Retina (tissue), 1 donor: ENCODE measurements at places on chromosomes 11 and 22.

- no peak for DNase-seq
Observed at GRCh38 chr22:46736705-46737104, 1.3 kb downstream of the CERK start.

- no peak for DNase-seq
Observed at GRCh38 chr22:28942333-28942732, 59.0 kb downstream of the ZNRF3 start.

- DNase-seq = no peak
Observed at GRCh38 chr11:24521601-24522000, 24.7 kb downstream of the LUZP2 start.

DNA sequence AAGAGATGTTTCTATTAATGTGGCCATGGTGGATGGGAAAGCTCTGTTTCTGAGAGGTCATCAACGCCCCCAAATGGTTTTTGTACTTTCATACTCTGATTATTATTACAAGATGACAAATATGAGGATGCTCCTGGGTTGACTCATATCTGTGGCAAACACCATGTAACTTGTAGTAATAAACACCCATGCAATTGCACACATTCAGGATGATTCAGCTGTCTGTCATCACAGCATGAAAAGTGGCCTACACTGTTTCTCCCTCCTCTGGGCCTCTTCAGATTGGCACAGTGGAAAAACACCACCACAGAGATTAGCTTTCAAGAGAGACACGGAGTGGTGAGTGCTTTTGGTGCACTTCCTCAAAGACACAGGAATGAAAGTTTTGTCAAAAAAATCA, 85.4 kb downstream of the MTNR1B start:
- DNase-seq = no peak

GRCh38 chr22:35174401-35175038, 82.8 kb upstream of the HMGXB4 start:
- DNase-seq = no peak

DNA sequence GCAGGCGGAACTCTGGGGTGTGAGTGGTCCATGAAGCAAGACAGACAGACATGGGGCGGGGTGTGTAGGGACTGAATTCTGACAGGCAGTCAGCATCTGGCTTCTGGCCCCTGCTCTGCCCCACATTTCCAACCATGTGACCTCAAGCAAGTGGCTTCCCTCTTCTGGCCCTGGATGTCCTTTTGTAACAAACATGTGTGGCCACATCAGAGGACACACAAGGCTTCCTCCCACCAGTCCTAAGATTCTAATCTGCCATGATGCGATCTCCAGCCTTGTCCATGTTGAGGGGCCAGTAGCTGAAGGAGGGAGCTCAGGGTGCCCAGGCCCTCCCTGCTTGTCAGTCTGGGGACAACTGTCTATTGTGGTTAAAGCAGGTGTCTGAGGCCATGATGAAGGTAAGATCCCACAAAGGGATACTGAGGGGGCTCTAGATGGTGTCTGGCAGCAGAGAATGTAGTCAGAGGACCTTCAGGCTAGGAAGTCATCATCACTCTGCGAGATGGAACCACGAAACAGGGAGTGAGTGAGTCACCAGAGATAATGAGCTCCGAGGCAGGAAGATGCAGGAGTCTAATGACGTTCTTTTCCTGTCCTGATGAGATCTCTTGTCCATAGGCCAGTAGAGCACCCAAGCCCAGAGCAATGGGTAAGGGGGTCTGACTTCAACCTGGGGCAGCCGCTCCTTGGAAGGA, 27.4 kb downstream of the DRD2 start:
- DNase-seq = no peak

DNA sequence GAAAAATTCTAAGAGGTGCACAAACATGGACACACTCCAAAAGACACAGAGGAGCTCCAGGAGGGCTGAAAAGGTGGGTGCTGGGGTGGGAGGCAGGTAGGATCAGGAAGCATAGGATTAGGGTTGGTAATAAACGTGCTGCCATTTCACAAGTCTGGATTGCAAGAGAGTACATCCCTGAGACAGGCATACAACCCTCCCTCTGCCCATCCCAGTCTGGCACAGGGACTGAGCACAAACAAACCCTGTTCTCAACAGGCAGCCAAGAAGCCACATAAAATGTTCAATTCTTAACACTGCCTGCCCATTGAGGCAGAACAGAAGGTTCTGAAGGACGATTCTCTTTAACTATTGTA, 18.5 kb downstream of the SLC35F2 start:
- DNase-seq = no peak

DNA sequence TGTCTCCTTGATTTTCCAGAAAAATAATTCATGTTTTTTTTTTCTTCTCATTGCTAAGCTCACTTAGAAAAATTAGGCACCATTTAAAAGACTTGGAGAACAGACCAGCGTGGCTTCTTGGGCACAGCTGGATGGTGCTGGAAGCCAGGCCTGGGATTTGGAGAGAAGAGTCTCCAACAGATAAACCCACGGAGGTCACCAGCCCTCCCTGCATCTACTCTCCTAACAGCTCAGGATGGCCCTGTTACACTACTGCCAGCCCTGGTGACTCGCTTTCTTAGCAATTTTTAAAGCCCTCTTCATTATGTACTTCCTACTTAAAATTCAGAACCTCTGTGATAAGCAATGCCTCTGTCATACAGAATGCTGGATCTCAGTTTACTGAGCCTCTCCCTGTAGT, 1.7 kb downstream of the PTH start:
- DNase-seq = peak; percentile 3

DNA sequence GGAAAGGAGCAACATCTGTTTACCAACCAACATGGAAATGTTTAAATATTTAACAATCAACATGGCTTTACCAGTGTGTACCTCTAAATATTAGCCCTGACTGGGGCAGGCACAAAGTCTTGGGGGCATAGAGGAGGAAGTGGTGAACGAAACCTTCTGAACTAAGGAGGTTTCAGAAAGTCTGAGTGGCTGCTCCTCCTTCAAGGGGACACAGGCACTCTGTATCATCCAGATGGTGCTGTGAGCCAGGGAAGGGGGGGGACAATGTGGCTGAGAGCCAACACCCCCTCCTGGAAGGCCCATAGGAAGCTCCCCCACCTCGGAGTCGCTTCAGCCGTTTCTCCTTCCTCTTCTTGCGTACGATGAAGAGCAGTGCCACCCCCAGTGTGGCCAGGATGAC, 107.7 kb downstream of the CEP164 start:
- no peak for DNase-seq

GRCh38 chr11:75996523-75997442, 181.8 kb downstream of the UVRAG start:
- DNase-seq = no peak

DNA sequence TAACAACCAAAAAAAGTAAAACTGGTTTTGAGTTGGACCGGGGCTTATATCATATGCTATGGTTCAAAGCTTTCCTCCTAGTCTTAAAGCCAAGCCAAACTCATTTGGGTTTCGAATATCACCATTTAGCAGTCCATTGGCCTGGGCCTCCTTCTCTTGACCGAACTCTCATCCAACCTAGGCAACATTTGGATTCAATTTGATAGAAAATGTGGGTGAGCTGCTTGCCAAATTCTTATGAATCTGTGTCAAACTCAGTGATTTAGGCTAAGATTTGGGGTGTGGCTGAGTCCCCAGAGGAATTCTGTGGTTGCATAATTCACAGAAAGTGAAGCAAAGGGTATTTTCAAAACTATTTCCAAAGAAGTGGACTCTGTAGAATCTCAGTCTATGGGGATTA, 83.7 kb downstream of the BLID start:
- DNase-seq = no peak

DNA sequence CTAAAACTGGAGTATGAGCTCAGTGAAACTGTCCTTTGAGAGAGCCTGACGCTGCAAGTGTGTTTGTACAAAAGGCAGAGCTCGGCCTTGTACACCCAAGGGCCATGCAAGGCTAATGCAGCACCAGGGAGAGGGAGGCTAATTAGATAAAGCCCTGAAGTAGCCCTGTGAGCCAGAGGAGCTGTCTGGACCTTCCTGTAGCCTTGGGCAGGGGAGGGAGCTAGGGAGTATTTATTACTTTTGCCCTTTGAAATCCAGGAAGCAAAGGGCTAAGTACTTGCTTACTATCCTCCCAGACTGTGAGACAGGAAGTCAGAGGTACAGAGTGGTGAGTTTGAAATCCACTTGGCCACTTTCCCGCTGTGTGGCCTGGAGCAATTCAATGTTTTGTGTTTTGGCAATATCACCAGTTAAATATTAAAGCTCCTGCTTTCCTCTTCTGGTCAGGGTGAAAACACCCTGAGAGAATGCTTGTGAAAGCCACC, 10.2 kb upstream of the LDHA start:
- peak; percentile 31 for DNase-seq
